Right ventricle myocardium superior (tissue), 1 donor: ENCODE measurements at places on chromosomes 5 and 9. TPM values are rescaled to one million over a fixed set of nuclear protein-coding genes. Genes with fewer than 3 reads are reported as not detected.

C5orf58 gene
- total RNA-seq = 0.65 TPM

ZNF354B gene
- total RNA-seq = 7.2 TPM

LEAP2 gene
- total RNA-seq = 1.0 TPM

DNA sequence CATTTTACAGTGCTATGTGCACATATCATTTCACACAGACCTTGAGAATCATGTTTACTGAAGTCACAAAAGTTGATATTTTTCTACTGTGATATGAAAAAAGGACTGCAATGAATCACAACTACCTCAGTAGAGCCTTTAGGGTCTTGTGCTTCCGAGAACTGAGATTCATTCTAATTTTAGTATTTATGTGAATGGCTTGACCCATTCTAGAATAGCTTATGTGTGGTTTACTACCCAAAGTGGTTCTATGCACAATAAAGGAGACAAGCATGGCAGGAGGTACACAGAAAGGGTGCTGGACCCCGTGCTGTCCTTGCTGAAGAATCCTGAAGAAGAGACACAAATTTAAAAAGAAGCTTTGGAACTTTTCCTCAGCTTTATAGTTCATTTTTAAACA lies 28.2 kb downstream of the MEF2C start:
- DNase-seq = no peak

DNA sequence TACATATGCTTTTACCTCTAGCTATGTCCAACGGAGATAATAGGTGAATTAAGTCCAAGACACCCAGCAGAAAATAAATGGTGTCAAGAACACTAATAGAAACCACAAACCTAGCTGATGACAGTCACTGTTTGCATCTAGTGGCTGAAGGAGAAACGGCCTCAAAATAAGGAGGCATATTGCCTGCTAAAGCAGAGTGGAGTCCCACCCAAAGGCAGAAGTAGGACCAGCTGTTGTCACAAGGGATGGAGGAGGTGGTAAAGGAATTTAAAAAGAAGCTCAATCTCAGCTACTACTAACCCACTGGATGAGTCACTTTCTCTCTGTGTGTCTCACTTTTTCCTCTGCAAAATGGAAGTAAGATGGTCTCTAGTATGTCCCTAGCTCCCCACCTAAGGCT lies 224.3 kb downstream of the GRIA1 start:
- no peak for DNase-seq

GRCh38 chr9:26813247-26813646 lies 79.4 kb downstream of the CAAP1 start:
- DNase-seq = no peak

DNA sequence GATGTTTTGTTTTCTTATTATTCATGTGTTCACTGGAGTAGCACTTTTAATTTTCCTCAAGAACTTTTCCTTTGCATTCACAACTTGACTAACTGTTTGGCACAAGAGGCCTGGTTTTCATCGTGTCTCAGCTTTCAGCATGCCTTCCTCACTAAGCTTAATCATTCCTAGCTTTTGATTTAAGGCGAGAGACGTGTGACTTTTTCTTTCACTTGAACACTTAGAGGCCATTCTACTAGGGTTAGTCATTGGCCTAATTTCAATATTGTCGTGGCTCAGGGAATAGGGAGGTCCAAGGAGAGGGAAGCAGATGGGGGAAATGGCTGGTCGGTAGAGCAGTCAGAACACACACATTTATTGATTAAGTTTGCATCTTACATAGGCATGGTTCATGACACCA lies 94.0 kb downstream of the ZNF462 start:
- DNase-seq = no peak

TMEM252 gene
- total RNA-seq = not detected

NUTM2F gene
- total RNA-seq = not detected

GRCh38 chr5:1322036-1322900 lies 22.6 kb downstream of the CLPTM1L start:
- no peak for DNase-seq

SPATA31E1 gene
- total RNA-seq = not detected

DNA sequence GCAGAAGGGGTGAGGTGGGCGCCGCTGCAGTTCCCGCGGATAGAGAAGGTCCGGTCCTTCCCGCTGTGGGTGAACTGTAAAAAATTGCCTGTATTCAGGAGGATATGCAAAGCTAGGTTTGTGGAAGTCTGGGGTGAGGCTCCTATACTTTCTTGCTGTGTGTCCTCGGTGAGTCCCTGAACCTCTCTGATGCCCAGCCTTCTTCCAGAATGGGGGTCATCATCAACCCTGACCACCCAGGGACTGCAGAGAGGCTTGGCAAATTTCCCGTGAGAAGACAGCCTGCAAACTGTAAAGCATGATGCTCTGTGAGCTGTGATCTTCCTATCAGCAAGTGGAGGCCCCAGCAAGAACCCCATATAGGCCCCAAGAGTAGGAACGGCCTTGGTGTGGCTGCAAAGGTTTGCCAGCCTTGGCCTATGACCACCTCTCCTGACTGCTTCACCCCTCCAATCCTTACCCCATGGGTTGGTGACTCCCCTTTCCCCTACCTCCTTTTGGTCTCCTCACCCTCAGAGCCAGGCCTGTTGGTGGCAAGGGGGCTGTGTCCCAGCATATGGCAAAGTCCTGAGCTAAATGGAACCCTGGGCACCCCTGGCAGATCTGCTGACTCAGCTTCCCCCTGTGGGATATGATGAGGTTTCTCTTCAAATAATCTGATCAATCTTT lies 760 bp downstream of the ALDH1B1 start:
- DNase-seq = no peak

DNA sequence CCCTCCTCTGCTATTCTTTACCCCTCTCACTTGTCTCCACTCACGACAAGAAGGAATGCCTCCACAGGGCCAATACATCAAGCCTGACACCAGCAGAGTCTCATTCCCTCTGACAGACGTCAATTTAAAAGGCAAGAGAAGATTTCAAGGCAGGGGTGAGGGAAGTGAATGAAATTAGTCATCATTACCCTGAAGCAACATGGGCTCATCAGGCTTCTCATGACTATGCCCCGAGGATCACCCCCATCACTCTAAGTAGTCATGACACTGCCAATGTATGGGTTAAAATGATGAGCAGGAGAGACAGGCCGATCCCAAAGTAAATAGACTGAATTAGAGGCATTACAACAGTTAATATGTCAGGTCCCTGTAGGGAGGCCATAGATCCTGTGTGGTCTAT lies 504.4 kb downstream of the TLE4 start:
- DNase-seq = no peak

SPINK6 gene
- not detected for total RNA-seq

- DNase-seq = no peak
These were observed 754.3 kb upstream of the GRAMD2B start for GRCh38 chr5:125668884-125669283.
